Activated naive CD4-positive, alpha-beta T cell treated with Interleukin-2 at 50 U/mL for 16 hours (primary cell): ENCODE measurements at places on chromosomes 4 and X.

GRCh38 chrX:106278951-106279350 is 110.8 kb downstream of the PWWP3B start:
- DNase-seq: no peak

- no peak for DNase-seq
Measured at GRCh38 chr4:99846891-99847290, 30.3 kb downstream of the DAPP1 start.

DNA sequence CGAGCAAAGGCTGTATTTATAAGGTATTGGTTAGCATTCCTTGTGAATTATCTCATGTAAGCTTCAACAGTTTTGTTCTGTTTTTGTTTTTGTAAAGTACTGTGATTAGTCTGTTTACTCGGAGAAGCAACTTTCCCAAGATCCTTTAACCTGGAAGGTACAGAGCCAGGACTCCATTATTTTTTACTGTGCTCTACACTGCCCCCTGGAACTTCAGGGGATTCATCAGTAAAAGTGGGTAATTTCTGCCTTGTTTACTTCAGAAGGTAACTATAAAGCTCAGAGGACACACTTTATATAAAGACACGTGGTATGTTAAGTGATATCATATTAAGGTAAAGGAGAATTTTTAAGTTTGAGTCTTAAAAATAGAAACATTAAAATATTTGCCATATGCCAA is 124.9 kb downstream of the IQCM start:
- no peak for DNase-seq

- no peak for DNase-seq
Measured at GRCh38 chrX:42696536-42697124, 81.3 kb downstream of the PPP1R2C start.

DNA sequence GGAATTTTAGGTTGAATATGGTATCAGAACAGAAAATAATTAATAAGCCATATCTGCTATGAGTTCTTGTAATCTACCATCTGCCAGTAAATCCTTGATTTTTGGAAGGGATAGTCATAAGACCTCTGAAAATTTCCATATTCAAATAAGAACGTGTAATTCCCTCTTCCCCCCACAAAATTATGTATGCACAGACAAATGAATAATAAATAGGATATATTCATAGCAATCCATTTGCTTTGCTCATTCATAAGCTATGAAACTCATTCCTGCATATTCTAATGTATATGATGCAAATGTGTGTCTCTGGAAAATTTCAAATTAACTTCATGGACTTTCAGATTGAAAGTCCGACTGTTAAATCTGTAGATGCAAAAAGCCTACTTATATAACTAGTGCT is 833.1 kb upstream of the GRID2 start:
- DNase-seq: no peak
